ENCODE measurements at places on chromosomes 13 and 19.

DNA sequence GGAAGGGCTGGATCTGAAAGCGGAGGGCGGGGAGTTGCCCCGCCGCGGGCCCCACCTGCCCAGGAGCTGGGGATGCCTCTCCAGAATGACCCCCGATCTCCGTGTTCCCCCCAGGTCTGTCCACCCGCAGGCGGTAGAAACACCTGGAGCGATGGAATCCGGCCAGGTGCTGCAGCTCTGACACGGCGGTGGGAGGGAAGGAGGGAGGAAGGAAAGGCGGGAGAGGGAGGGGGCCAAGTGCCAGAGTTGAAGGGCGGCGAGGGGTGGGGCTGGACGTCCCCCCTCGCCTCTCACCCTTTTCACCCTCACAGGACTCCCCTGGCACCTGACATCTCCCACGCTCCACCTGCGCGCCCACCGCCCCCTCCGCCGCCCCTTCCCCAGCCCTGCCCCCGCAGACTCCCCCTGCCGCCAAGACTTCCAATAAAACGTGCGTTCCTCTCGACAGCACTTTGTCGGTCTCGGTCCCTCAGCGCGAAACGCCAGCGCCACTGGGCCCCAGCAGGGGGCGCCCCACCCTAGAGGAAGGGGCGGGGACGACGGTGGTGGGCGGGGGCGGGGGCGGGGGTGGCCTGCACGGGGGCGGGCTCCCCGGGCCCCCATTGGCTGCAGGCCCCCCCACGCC is 337 bp upstream of the FXYD7 start:
- DNase-seq: peak; percentile 48

GRCh38 chr13:42567906-42568305 is 6.0 kb upstream of the TNFSF11 start:
- no peak for DNase-seq

- no peak for DNase-seq
These were observed 221.5 kb downstream of the TEX29 start for GRCh38 chr13:111541752-111542529.

GRCh38 chr13:95137096-95137495 is 164.2 kb downstream of the ABCC4 start:
- no peak for DNase-seq

- DNase-seq: no peak
These were observed 465.1 kb upstream of the PCDH20 start for GRCh38 chr13:61880578-61881283.

- no peak for DNase-seq
These were observed 16.8 kb downstream of the PABPC3 start for GRCh38 chr13:25112695-25113255.

GRCh38 chr13:89163096-89163495 is 1491.9 kb downstream of the SLITRK5 start:
- DNase-seq: no peak

GRCh38 chr19:49427855-49428546 is 2.8 kb downstream of the GFY start:
- DNase-seq: no peak

GRCh38 chr13:114015111-114015968 is 41.5 kb upstream of the C13orf46 start:
- DNase-seq: no peak

DNA sequence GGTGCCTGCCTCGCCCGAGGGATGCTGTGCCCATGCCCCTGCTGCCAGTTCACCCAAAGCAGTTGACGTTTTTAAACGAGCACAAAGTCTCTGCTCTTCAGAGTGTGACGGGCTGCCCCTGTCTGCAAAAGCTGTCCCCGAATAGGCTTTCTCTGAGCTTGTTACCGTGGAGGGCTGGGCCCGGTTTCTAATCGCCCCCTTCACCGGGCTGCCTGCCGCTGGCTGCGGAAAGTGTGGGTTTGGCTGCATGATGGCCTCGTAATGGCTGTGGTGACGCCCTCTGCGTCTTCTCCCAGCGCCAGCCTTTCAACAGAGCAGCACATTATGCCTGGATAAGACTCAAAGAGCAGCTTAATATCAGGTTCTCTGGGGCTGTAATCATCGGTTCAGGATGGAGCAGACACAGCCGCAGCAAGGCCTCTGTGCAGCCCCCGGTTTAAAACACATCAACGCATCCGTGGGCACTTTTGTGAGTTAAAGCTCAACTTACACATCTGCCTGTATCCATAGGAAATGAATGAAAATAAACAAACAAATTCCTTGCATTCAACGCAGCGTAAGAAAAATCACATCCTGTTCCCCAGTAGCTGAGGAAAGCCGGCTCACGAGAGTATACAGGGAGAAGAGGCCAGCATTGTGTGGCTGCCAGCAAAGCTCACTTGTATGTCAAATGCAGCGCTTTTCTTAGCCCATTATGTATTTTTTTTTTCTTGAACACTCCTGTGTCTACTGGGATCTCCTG is 166.4 kb upstream of the SOX1 start:
- DNase-seq: no peak

GRCh38 chr13:30266756-30267155 is 40.6 kb downstream of the KATNAL1 start:
- DNase-seq: no peak

DNA sequence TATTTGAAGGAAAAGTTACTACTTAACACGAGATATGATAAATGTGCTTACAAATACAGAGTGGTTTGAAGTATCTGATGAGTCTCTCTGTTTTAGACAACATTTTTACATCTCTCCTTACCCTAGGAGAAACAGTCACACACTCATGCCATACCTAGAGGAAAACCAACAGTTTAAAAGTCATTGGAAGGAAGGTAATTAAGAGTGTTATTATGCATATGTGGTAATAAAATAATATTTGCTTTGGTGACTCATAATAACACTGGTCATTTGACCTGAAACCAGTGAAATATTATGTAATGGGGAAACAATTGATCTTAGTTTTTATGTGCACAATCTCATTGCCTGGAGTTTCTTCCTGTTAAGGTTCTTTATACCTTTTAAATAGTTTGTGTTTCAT is 136.9 kb upstream of the SOX21 start:
- no peak for DNase-seq

GRCh38 chr13:79973533-79973963 is 367.4 kb downstream of the SPRY2 start:
- DNase-seq: no peak

DNA sequence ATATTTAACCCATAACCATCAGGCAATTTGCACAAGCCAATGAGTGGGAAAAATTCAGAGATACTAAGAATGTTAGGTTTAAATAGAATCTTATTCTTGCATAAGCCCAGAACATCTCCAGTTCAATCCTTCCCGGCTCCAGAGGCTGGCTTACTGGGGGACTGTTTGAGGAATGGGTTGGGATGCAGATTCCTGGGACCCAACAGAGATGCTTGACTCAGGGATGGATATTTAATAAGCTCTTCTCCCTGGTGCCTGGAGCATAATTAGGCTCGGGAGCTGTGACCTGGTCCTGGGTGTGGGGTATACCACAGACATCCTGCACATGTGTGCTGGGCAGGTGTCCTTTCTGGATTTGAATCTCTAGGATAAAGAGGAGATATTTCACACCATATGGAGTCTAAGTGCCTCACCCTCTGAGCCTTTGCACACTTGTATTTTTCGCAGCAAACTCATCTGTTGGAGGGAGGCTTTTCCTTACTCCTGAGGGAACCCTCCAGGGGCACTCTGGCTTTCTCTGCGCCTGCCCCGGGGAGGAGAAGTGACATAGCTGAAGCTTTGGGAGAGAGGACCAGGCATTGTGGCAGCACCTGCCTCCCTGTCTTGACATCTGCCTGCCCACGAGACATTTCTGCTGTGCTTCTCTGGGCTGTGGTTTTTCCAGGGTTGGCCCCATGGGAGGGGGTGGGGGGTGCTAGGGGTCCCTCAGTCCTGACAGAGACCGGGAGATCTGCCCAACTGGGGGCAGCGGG is 36.1 kb upstream of the ANKRD10 start:
- no peak for DNase-seq

DNA sequence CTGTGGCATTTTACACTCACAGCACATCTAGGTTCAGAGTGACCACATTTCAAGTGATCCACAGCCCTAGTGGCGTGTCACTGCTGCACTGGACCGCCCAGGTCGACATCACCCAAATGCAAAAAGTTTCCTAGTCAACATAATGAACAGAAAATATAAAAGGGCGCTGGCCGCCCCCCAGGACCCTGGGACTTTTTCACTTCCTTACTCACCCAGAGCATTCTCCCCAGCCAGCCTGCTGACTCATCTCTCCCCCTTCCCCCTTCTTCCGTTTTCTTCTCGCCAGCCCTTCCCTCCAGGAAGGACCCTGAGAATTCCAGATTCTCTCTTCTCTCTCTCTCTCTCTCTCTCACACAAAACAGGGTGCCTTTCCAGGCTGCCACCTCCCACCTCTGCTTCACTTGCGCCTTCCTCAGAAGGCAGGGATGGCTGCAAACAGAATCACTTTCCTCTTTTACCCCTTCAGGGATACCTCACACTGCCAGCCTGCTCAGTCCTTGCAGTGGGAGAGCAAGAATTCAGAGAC is 21.0 kb upstream of the GRWD1 start:
- no peak for DNase-seq

GRCh38 chr13:110319774-110320509 is 12.9 kb downstream of the COL4A2 start:
- peak; percentile 4 for DNase-seq

DNA sequence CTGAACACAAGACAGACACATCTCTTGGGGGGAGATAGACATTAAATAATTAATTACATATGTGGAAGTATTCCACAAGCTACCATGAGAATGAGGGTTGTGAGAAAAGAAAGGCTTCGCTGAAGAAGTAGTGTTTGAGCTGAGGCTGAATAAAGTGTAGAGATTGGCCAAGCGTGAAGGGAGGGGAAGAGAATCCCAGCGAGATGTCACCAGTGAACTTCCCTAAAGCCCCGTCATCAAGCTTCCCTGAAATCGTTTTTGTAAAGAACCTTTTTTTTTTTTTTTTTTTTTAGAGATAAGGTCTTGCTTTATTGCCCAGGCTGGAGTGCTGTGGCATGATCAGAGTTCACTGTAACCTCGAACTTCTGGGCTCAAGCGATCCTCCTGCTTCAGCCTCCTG is 235.2 kb downstream of the KCNRG start:
- DNase-seq: no peak

DNA sequence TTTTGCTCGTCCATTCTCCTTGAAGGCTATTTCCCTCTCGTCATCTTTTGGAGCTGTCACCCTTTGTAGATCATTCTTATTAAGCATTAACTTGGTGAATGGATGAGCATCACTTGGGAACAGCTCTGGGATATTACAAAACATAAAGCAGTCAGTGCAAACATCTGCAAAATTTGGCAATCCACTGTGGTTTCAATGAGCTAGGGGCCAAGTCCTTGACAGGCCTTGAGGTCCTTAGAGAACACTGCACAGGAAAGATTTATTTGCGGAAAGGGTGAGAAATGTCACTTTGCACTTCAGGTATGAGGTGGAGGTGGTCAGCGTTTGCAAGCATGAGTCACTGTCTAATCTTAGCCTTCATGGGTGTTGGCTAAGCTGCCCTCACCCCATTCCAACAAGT is 239.7 kb upstream of the MAB21L1 start:
- DNase-seq: no peak
